ENCODE measurements at places on chromosomes 13 and 19. TPM values are rescaled to one million over a fixed set of nuclear protein-coding genes. Genes with fewer than 3 reads are reported as not detected.

- DNase-seq, result no peak
Observed at GRCh38 chr13:20967340-20967739, 64.8 kb upstream of the XPO4 start.

SIGLEC10 gene
- total RNA-seq, result 1.4 TPM

- DNase-seq, result no peak
Observed at GRCh38 chr19:3722443-3723109, 14.4 kb downstream of the TJP3 start.

GRCh38 chr13:93244141-93244917, 17.7 kb downstream of the GPC6 start:
- no peak for DNase-seq

MYH14 gene
- not detected for total RNA-seq

MEDAG gene
- total RNA-seq, result 0.09 TPM

ICAM3 gene
- total RNA-seq, result 163 TPM

DNA sequence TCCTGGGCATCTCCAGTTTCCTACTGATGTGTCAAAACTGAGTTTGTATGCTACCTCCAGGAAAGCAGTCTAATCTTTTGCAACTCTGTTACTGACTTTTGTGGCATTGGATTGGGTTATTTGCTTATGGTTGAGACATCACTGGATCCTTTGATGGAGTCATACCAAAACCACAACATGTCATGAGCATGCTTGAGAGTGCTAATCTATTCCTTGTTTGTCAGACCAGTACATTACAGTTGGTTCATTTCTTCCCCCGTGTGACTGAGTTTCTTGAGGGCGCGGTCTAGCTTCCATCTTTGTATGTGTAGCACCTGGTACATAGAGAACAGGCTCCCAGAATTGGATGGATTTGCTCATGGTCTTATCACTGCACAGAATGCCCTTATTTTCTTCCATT, 43.2 kb downstream of the SUGT1 start:
- peak; percentile 58 for DNase-seq

DNA sequence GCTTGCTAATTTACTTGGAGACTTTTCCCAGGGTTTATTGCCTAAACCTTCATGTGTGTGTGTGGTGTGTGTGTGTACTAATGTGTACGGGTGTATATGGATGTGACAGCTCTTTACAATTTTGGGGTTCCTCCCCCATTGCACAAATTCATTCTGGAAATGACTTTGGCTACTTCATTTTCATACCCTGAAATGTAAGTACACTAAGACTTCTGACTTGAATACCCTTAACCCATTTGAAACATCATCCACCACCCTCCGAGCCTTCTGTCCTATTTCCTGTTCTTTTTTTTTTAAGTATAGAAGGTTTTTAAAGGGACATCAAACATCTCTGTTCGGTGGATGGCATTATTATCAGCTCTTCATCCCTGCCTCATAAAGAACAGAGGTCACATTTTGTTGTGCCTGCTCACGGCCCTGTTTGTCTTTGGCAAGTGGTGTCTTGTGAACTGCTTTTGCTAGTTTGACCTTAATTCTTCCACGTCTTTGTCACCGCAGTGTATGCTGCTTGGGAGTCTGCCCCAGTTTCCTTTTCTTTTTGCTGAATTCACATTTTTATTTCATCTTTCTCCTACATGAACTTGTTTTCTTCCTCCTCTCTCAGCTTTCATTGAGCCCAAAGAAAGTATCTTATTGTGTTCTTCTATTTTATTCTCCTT, 228.3 kb downstream of the FOXO1 start:
- peak; percentile 25 for DNase-seq

POSTN gene
- total RNA-seq, result not detected

DNA sequence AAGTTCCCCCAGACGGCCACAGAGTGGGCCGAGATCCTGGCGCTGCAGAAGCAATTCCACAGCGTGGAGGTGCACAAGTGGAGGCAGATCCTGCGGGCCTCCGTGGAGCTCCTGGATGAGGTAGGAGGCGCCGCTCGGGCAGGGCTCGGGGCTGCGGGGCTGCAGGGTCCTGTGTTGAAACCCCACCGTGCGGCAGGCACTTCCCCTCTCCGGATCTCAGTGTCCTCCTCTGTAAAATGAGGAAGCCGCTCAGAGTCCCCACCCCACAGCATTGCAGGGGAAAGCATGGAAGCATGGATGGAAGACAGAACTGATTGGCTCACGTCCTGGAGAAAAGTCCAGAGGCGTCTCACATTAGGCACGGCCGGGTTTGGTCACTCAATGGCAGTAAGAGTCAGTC, 6.8 kb upstream of the SCN1B start:
- no peak for DNase-seq

GRCh38 chr19:55694241-55694655, 19.2 kb downstream of the EPN1 start:
- no peak for DNase-seq

DNA sequence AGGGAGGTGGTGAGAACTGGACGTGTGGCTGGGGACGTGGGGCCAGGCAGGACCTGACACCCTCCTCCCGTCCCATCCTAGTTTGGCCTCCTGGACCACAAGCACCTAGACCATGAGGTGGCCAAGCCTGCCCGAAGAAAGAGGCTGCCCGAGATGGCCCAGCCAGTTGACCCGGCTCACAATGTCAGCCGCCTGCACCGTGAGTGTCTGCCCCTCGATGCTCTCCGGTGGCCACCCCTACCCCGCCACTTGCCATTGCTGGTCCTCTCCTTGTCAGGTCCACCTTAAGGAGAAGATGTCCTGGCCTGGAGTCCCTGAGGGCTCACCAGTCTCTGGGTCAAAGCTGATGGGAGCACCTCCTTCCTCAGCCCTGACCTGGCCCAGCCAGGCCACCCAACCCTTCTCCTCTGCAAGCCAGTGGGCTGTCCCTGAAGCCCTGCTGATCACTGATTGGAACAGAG, 2.2 kb downstream of the ANGPTL4 start:
- no peak for DNase-seq

GRCh38 chr13:23847497-23847896, 41.7 kb downstream of the MIPEP start:
- no peak for DNase-seq

DNA sequence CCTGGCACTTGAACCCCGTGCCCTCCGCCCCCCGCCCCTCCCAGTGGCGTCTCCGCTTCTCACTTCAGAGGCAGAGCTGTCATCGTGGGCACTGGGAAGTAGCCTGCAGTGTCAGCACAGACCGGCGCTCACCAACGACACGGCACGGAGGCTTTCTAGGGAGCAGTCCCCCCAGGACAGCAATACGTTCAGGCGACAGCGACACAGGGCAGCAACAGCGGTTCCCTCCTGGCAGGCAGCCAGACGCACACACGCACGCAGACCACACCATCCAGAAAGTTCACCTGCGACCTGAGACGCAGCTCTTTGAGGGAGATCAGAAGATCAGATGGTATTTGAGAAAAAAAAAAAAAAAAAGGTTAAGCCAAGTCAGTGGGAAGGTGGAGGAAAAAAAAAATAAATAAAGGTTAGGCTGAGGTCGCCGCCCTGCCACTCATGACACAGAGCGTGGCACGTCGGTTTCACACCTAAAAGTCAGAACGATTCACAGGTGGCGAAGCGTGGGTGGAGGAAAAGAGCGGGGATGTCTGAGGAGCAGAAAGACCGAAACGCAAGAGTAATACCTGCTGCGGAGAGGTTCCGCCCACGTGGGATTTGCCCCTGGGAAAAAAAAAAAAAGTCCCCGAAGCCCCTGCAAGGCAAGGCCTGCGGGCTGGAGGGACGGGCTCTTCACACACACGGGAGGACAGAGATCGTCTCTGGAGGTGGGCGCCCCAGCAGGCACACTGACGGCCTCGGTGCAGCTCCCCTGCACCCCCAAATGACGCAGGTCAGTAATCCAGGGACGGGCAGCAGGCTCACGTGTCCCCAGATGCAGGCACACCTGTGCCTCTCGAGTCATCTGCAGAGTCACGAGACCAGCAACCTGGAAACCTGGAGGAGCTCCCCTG, 94.5 kb downstream of the GNG7 start:
- peak; percentile 88 for DNase-seq

PLEKHG2 gene
- total RNA-seq, result 92.1 TPM

DNA sequence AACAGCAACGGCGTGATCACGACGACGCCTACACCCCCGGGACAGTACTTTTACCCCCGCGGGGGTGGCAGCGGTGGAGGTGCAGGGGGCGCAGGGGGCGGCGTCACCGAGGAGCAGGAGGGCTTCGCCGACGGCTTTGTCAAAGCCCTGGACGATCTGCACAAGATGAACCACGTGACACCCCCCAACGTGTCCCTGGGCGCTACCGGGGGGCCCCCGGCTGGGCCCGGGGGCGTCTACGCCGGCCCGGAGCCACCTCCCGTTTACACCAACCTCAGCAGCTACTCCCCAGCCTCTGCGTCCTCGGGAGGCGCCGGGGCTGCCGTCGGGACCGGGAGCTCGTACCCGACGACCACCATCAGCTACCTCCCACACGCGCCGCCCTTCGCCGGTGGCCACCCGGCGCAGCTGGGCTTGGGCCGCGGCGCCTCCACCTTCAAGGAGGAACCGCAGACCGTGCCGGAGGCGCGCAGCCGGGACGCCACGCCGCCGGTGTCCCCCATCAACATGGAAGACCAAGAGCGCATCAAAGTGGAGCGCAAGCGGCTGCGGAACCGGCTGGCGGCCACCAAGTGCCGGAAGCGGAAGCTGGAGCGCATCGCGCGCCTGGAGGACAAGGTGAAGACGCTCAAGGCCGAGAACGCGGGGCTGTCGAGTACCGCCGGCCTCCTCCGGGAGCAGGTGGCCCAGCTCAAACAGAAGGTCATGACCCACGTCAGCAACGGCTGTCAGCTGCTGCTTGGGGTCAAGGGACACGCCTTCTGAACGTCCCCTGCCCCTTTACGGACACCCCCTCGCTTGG, 966 bp downstream of the JUNB start:
- DNase-seq, result peak; percentile 91

DNA sequence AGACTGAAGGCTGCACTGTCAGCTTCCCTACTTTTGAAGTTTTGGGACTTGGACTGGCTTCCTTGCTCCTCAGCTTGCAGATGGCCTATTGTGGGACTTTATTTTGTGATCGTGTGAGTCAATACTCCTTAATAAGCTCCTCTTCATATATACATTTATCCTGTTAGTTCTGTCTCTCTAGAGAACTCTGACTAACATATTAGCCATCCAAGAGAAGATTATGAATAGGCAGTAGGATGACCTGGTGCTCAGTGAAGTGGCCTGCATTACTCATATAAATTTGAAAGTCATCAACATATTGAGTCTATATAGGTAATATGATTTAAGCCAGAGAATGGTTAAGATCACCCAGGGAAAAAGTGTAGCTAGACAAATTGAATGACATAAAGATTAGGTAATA, 136.3 kb upstream of the UFM1 start:
- no peak for DNase-seq

DNA sequence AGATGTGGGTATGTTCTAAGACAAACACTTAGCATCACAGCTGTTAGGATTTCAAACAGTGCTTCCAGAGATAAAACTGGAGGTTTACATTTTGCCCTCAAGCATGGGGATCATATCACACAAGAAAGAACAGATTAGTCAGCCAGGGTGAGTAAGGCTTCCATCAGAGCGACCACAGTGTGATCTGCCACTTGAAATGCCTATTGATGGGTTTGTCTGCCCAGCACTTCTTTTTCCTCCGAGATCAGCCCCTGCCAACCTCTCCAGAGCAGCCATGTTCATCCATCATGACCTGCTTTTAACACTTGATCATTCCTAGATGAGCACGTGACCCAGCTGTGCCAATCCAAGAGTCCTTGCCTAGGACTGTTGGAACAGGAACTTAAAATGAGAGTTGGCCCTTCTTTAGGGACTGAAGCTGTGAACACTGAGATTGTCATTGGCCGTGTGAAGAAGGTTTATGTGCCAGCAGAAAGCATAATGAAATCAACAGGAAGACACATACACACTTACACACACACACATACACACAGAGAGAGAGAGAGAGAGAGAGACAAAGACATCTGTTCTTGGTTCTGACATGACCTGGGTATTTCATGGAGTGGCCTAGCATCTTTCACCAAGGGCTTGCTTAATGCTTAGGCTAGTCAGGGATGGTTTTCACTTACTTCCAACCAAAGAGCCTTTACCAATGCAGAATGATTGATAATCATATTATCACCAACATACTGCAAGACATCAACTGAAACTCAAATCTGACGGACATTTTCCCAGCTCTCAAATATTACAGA, 5.2 kb upstream of the CEBPG start:
- no peak for DNase-seq

DNA sequence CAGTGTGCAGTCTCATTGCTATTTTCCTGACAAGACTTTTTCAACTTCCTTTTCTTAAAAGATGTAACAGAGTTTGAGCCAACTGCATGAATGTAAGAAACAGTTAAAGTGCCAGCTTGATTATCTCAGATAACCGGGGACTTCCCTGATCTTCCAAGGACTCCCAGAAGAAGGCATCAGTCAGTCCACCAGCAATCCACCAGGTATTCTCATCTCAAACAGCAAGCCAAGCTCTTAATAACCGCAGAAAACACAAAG, 350.1 kb downstream of the LIG4 start:
- no peak for DNase-seq

FFAR1 gene
- 0.67 TPM for total RNA-seq

DNA sequence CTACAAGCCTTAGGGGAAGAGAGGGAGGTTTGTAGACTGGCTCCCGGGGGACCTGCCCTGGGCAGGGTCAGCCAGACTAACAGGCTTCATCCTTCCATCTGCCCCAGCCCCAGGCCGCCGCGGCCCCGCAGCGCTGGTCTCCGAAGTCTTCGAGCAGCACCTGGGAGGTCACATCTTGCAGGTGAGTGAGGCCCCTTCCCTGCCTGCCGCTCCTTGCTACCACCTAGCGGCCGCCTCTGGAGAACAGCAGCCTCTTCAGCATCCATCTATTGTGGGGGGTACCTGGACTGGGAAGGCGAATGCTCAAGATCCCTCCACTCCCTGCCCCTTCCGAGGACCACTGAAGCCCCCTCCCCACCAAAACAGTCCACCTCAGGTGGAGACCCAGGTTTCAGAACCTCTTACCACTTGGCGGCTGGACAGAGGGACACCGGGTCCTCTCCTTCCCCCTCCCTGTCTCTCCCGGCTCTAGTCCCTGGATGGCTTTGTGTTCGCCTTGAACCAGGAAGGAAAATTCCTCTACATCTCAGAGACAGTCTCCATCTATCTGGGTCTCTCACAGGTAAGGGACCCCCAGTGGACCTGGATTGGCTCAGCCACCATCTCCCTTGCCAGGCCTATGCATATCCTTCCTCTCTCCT, 12.7 kb downstream of the NPAS1 start:
- peak; percentile 66 for DNase-seq

DNA sequence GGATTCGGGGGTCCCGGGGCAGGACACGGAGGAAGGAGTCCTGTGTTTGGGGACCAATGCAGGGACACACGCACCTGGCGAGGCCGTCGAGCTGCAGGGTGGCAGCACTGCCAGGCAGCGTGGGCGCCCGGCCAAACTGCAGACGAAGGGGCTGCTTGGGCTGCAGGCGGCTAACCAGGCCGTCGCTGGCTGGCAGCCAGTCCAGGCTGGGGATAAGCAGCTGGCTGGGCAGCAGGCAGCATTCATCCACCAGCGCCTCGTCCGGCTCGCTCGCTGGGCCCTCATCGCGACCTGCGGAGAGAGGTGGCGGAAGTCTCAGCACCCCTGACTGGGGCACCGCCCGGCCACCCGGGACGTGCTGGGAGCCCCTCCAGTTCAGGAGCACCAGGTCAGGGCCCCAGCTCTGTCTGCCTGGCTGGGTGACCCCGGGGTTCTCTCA, 11.5 kb downstream of the CFD start:
- DNase-seq, result no peak
